ENCODE measurements at places on chromosomes 3 and 15.

DNA sequence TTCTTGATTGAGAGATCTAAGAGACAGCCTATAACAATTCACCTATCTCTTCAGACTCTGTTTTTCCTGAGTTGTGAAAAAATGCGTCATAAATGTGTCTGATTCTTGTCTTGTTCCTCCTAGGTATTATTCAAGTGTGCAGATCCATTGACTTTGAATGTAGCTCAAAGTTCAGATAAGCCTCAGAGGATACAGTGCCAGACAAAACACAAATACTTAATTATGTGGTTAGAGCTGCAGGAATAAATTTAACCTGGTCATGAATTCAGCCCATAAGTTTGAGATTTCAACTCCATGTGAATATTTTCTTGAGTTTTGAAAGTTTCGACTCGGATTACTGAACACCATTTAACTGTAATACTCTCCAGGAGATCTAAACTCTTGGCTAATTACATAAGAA lies 174.0 kb downstream of the ECT2 start:
- DNase-seq: no peak

- no peak for DNase-seq
Measured at GRCh38 chr3:119585856-119586570, 6.7 kb downstream of the ADPRH start.

- no peak for DNase-seq
Measured at GRCh38 chr3:151377768-151378385, 6.7 kb downstream of the P2RY12 start.

GRCh38 chr15:56553486-56553885 lies 88.5 kb upstream of the MNS1 start:
- DNase-seq: no peak

DNA sequence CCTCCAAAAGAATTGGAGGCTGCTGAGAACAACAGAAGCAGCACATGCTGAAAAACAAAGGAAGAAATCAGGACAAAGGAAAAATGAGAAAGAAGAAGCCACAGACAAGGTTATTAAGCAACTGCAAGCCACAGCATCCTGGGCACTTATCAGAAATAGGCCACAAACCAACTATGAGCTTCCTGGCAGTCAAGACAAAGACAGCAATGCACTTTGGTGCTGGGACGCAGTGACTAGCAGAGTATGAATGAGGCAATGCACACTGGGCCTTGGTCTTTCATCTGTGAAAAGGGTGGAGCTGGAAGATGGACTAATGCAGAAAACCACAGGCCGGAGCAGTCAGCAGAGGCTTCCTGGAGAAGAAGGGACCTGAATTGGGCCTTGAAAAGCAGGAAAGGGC lies 56.0 kb upstream of the LINGO1 start:
- no peak for DNase-seq

GRCh38 chr3:109806929-109807328 lies 469.6 kb upstream of the DPPA4 start:
- DNase-seq: peak; percentile 82

DNA sequence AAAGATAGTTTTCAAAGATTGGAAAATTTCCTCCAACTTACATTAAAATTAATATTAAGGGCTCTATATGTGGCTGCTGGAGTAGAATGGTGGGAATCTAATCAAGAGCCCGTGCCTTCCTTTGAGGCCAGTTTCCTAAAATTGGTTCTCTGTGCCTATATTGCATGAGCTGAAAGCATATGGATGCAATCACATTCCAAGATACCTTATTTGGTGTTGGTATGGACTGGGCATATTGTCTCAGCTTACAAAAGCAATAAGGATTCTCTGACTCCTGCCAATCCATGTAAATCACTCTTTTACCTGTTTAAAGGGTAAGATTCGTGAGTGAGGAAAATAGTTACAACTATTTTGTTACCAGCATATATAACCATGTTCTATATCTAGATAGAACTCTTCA lies 111.6 kb downstream of the GREM1 start:
- no peak for DNase-seq

DNA sequence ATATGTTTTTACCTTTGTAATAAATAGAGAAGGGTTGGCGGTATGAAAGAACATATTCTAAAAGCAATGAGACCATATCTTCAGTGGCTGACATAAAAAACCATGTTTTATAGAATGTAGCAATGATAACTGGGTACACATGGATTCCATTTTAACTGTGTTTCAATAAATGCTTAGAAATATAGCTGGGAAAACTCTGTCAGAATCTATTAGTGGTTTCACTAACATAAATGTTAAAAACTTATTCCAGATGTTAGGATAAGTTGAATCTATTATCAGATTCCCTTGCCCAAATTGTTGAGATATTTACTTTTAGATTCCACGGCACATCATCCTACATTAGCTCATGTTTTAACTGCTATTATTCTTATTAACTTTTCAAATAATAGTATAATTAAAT lies 772.2 kb upstream of the ALCAM start:
- no peak for DNase-seq

GRCh38 chr3:27607370-27607769 lies 114.8 kb downstream of the EOMES start:
- DNase-seq: no peak

- DNase-seq: no peak
Measured at GRCh38 chr15:67715170-67715569, 110.1 kb upstream of the SKOR1 start.

GRCh38 chr15:57403017-57403416 lies 26.7 kb downstream of the CGNL1 start:
- no peak for DNase-seq

DNA sequence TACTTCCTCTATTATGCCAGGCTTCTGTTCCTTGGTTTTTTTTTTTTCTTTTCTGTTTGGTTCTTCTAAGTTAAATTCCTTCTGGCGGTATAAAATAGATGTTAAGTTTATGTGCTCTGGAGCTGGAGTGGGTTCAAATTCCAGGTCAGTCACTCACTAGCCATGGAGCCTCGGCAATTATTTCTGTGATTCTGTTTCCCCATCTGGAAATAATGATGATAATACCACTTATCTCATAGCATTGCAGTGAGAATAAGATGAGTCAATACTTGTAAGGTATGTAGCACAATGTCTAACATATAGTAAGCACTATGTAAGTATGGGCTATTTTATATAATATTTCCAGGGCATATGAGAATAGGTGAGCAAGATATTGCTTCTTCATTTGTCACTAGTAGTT lies 33.2 kb upstream of the ZDHHC23 start:
- no peak for DNase-seq

GRCh38 chr3:24154013-24154695 lies 209.1 kb downstream of the NR1D2 start:
- no peak for DNase-seq

DNA sequence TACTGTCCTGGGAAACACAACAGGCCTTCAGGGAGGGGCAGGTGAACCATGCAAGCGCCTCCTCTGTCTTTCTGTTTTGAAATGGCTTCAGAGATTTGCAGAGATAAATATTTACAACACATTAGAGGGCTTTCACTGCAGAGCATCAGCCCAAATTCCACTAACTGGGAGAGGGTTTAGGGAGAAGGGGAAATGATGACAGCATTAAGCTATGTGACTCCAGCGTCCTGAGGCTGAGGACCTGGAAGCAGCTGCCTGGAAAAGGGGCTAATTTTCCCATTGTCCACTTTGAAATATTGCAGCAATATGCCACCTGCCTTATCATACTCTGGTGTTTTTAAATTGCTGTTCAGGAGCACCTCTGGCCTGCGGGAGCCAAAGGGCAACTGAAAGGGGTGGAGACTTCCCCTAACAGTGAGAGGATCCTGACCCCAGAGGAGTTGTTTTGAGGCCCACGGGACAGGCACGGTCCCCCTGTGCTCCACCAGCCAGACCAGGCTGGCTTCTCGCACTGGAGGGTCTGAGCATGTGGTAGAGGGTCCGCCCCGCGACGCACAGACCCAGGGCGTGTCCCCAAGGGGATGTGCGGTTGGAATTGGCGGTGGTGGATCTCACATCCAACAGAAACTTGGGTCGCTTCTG lies 110.6 kb downstream of the XXYLT1 start:
- no peak for DNase-seq

- no peak for DNase-seq
Measured at GRCh38 chr3:27533261-27533607, 49.0 kb upstream of the SLC4A7 start.

GRCh38 chr15:66651198-66651597 lies 50.8 kb upstream of the SMAD6 start:
- no peak for DNase-seq

DNA sequence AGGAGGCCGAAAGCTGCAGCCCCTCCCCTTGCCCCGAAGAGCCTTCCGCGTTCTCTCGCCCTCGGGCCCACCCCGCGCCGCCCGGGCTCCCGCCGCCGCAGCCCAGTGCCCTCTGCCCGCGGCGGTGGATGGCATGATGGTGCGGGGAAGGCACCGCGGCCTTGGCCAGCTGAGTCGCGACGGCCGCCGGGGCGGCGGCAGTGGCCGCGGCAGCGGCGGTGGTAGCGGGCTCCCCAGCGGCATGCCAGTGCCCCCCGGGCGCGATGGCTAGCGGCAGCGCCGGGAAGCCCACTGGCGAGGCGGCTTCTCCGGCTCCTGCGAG lies 1.2 kb downstream of the TLNRD1 start:
- no peak for DNase-seq

- DNase-seq: no peak
Measured at GRCh38 chr3:178500631-178501030, 35.6 kb upstream of the KCNMB2 start.

DNA sequence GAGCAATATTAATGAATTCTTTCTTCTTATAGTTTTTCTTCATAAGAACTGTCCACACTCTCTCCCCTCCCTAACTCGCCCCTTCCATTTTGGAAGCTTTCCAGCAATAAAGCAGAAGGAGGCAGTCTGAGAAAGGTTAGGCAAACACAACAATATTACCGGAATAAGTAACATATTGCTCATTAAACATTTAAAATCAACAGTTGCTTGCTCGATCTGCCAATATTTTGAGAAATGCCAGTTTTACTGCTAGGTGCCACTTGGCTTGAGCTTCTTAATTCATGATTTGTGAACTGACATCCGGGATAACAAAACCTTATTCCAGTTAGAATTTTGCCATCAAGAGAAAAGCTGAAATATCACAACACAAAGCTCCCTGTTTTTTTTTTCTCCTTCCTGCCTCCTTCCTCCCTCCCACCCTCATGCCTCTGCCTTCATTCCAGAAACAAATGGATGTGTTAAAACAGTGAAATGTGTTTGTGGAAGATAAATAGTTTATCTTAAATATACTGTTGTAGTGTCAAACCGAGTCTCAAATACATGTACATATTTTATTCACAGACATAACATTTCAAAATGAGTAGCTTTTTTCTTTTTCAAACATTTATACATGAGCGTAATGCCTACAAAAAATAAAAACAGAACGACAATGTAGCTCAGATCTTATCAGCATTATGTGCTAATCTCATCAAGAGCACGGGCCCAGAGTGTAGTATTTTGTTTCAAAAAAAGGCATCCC lies 253.7 kb downstream of the GAP43 start:
- DNase-seq: no peak

DNA sequence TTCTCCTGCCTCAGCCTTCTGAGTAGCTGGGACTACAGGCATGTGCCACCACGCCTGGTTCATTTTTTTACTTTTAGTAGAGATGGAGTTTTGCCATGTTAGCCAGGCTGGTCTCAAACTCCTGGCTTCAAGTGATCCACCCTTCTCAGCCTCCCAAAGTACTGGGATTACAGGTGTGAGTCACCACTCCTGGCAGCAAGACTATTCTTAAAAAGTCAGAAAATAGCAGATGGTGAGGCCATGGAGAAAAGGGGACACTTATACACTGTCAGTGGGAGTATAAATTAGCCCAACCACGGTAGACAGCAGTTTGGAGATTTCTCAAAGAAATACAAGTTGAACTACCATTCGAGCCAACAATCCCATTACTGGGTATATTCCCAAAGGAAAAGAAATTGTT lies 603.3 kb upstream of the TBL1XR1 start:
- DNase-seq: no peak

DNA sequence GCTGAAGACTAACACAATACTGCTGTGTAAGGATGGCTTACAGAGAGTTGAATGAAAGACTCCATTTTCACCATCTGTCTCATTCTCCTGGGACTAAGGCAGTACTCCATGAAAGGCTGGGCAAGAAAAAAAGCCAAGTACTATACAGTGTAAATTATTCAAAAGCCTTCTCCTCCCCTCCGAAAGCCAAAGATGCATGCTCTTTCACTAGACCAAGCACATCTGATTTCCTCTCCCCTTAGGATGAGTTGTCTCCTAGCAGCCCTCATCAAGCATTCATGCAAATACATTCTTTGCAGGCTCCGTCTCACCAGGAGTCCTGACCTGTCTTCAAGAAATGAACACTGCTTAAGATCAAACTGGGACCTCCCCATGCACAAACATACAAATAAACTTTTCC lies 133.5 kb upstream of the THBS1 start:
- DNase-seq: no peak

GRCh38 chr3:27666708-27667107 lies 55.4 kb downstream of the EOMES start:
- no peak for DNase-seq

DNA sequence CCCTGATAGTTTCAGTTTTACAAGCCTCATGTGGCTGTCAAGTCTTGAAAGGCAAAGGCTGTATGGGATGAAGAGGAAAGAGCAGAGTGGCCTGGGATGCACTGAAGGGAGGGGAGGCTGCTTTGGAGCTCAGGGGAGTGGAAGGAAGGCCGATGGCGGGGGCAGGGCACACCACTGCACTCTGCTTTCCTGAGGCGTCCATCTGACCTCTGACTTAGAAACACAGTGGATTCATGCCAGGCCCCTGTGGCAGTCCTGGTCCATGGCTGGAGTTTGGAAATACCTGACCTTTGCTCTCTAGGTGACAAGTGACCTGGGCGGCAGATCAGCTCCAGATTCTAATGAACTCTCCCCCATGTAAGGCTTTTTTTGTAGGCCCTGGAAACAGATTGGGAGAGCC lies 19.0 kb downstream of the FAH start:
- no peak for DNase-seq

DNA sequence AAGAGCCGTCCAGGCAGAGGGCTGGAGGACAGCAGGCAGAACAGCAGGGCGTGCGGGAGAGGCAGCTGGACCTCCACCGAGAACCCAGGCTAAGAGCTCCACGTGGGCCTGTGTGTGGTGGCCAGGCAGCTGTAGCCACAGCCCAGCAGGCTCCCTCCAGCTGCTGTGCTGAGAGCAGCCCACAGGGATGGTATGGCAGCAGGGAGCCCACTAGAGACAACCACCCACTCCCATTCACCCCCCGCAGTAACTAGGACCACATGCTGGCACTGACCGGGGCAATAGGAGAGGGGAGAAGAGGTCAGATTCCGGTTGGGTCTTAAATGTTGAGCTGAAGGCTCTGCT lies 25.6 kb upstream of the MUSTN1 start:
- no peak for DNase-seq

All from CD4-positive, alpha-beta T cell treated with Interleukin-12 subunit alpha and Interleukin-12 subunit beta, for 1 hour (primary cell).